ENCODE measurements at places on chromosomes 6 and 20.

DNA sequence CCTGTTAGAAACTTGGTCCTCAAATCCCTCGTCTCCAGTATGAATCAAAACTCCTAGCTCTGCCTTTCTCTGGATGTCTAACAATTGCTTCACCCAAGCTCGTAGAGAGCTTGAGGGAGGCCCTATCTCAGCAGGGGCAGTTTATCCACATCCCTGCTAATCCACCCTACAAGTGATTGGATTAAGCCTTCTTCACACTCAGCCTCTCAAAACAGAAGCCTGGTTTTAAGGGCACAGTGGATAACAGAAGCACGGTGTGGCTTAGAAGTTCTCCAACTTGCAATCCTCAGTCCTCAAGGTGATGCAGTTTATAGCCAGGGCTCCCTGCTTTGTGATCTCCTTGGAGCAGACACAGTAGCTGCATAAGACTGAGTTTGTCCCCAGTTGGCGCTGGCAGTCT lies 383.9 kb downstream of the KIF16B start:
- no peak for DNase-seq

DNA sequence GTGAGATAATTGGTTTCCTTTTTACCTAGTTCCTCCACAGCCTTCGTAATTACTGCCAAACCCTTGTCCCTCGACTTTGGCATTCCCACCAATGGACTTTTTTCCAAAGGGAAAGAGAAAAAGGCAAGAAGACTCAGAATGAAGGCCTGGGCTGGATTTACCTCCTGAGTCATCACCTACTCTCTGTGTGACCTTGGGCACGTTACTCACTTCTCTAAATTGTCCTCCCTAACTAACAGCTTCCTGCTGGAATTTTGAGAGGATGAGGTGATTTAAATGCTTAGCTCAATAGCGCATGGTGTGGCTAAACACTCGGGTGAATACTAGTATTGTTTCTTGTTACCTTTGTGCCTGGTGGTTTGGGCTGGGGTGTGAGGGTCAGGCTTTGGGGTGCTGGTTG lies 146.6 kb downstream of the DHX35 start:
- DNase-seq = no peak

- DNase-seq = no peak
These were observed 33.2 kb downstream of the PLEKHG1 start for GRCh38 chr6:150632785-150633485.

DNA sequence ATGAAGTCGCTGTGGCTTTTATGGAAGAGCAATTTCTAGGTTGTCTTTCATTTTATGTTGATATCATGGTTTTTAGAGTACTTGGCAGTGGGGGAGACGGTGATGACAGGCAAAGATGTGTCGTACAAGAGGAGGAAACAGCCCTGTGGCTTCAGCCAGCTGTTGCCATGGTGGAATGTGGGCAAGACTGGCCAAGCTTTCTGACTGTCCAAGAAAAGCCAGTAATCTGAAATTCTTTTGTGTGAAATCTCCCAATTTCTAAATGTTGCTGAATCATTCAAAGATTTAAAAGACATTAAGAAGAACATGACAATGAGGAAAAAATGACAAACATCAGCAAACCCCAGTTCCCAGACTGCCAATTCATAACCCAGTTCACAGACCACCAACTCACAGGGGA lies 23.1 kb downstream of the PFDN4 start:
- no peak for DNase-seq

DNA sequence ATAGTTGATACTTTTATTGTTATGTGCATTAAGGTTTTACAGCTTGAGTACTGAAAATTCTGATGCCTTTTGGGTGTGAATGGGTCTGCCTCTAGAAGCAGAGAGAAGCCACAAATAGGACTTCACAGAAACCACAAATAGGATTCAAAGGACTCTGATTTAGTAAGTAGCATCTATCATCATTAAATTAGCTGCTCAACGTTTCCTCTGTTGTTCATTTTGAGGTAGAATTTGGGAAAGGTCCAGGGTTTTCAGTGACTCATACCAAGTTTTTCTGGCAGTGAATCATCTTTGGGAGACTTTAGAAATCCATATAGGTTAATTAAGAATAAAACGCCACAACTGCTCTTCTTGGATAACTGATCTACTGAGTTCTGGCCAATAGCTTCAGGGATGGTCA lies 105.1 kb downstream of the PHF3 start:
- no peak for DNase-seq

- DNase-seq = no peak
These were observed 19.9 kb downstream of the JARID2 start for GRCh38 chr6:15265787-15266186.

DNA sequence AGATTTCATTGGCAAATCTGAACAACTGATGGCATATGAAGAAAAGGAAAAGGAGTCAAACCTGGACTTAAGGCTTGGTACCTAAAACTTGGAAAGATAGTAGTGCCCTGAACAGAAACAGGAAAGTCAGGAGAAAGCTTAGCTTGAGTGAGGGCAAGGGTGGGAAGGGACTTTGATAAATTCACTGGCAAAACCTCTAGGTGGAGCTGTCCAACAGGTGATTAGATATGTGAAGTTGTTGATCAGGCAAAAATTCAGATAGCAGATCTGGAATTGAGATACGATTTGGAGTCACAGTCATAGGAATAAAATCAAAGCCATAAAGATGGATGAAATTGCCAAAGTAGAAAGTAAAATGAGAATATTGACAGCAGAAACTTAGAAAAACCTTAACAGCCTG lies 16.1 kb upstream of the ZNF292 start:
- peak; percentile 52 for DNase-seq

DNA sequence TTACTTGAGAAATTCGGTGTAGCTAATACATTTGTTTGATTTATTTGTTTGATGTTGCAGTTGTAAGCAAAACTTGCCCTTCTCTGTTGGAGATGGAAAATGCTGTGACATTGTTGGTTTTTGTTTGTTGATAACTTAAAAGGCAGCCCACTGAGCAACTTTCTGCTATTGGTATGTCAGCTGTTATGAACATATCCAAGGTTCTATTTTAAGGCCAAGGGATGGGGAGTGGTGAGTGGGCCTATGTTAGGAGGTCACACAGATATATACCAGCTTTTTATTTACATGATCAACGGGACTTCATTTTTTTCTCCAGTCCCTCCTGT lies 5.7 kb downstream of the QKI start:
- DNase-seq = no peak

DNA sequence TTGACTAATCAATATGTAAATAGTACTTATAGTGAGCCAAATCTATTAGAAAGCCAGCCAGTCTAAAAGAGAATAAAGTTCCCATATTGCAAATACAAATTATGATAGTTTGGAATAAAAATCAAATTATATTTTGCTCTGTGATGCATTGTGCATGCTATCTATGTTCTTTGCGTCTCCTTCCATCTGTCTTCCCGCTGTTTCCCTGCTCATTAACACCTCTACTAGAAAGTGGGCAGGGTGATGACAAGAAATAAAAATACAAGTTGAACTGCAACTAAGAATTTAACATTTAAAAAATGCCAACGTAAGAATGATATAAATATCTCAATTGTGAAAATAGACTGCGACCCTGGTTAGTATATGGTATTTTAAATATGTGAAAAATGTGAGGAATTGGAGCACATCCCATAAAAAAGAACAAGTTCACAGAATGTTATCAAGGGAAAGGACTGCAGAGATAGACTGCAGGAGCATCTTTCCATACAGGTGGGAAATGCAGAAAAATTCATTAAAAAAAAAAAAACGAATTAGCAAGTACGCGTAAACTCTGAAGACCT lies 157.6 kb upstream of the PDE7B start:
- no peak for DNase-seq
